ENCODE measurements at places on chromosomes 4 and X. TPM values are rescaled to one million over a fixed set of nuclear protein-coding genes. Genes with fewer than 3 reads are reported as not detected.

PNMA6F gene
- not detected for total RNA-seq

GAGE12H gene
- total RNA-seq: not detected

HTRA3 gene
- 3.4 TPM for total RNA-seq

BEX4 gene
- total RNA-seq: 63.0 TPM

RBM47 gene
- total RNA-seq: 0.48 TPM

FGF5 gene
- not detected for total RNA-seq

- DNase-seq: no peak
These were observed 120.3 kb upstream of the ATXN3L start for GRCh38 chrX:13440176-13440575.

GRCh38 chr4:14807856-14808255 lies 194.4 kb upstream of the CPEB2 start:
- DNase-seq: no peak

DNA sequence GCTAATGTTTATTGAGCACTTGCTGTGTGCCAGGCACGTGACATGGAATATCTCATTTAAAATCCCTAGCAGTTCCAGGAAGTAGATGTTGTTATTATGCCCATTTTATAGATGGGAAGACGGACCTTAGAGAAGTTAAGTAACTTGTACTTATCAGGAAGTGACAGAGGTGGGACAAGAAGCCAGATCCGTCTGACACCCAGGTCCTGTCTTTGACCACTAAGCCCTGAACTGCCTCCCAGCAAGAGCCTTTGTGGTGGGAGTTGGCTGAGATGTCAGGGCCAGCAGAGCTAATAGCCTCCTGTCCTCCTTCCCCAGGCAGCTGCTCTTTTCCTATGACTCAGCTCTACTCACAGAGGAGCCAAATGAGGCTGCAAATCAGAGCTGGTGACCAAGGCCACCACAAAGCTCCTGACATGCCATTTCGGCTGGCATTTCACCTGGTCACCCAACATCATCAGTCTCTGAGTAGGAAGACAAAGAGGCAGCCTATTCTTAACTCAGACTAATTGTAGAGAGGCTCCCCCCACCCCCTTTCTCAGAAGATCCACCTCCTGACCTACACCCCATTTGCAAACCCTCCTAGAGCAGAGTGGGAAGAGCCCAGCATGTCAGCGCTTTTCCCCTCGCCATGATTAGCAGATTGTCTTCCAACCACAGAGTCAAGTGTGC lies 175.1 kb upstream of the KIT start:
- no peak for DNase-seq

DNA sequence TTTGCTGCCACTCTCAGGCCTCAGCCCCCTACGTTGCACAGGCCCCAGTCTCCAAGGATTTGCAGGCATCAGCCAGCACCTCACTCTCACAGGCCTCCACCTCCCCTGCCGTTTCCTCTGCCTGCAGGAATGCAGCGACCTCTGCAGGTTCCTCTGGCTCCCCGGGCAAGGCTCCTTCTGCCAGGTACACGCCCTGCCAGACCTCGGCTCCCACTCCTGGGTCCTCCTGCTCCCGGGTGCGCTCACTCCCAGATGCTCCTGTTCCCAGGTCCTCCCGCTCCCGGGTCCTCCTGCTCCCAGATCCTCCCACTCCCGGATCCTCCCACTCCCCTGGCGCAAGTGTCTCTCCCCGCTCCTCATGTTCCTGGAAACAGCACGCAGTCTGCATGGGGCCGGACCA lies 144.4 kb upstream of the RADX start:
- DNase-seq: no peak

DNA sequence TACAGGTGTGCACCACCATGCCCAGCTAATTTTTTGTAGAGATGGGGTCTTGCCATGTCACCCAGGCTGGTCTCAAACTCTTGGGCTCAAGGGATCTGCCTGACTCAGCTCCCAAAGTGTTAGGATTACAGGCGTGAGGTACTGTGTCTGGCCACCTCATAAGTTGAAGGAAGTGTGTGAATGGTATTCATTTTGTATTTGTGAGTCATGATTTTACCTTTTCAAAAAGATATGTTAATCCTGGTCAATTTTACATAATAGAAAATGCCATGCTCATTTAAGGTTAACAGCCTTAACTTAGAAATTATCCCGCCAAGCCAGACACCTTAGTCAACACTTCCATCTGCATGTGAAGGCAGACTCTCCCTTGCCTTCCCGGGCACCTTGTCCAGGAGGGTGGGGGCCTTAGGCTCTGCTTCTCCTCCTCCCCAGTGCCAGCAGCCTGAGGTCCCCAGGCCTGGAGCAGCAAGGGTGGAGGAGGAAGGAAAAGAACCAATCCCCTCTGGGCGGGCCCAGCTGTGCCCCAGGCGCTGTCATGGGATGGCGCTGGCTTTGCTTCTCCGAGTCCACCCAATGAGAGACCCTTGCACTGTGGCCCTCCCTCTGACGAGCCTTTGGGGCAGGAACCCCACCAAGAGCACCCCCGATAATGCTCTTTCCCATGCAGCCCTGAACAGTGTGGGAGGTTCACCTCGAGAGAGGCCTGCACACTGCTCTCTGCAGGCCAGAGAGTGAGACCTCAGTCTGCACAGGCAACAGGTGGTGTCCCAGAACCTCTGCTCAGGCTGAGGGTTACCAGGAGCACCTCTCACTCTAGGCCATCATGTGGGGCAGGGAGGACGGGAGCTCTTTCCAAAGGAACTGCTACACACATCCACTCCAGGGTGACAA lies 37.3 kb downstream of the RNF212 start:
- DNase-seq: no peak

- no peak for DNase-seq
These were observed 26.7 kb upstream of the GTPBP6 start for GRCh38 chrX:345020-345925.

- no peak for DNase-seq
These were observed 63.2 kb downstream of the SLC9A6 start for GRCh38 chrX:136048446-136048845.

GRCh38 chr4:57719456-57719855 lies 609.3 kb upstream of the IGFBP7 start:
- no peak for DNase-seq

- DNase-seq: no peak
These were observed 15.9 kb upstream of the TMEM185A start for GRCh38 chrX:149647505-149647904.

DNA sequence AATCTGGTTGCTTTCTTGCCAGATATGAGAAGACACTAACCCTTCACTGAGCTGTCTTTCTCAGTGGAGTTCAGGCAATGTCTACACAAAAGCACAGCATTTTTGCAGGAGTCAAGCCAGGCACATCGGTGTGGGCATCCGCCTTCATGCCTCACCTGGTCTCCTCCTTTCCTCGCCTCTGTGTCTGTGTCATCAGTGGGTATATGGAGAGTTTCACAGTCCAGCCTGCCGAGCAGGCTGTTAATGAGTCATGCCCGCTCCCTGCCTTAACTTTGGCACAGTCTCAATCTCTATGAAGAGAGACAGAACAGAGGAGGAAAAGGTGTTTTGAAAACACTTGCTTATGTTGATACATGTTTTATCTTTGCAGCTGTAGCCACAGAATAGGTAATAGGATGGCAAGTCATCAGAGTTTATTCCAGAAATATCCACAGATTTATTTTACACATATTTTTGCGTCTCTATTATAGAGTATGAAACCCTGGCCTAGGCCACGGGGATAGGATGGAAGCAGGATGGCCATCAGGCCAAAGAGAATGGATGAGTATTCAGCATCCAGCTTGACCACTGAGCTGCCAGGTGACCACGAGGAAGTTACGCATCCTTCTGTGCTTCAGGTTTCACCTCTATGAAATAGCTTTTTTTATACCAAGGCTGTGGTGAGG lies 32.8 kb upstream of the MAML3 start:
- DNase-seq: no peak

DNA sequence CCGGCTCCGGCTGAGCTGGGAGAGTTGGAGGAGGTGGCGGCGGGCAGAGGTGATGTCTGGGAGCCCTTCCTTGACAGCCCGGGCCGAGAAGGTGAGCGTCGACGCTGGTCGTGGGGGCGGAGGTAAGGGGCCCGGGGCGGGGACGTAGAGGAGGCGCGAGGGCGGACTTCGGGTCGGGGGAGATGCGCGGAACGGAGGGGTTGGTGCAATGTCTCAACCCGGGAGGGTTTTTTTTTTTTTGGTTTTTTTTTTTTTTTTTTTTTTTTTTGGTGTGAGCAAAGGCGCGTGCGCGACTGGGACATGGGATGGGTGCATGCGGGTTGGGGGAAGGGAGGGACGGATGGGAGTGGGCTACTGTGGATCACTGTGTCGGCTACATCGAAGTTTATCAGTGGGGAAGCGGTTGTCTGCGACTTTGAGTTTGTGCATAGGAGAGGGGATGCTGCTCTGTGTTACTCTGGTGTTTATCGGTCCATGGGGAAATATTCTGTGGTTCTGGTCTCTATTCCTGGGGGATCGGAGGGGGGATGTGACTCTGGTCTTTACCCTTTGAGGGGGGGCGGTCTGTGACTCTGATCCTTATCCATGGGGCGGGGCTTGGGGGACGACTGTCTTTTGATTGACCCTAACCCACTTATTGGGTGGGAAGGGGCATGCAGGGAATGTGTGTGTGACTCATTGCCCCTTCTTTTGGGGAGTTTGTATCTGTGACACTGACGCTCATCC lies 537 bp downstream of the RBM10 start:
- no peak for DNase-seq

DNA sequence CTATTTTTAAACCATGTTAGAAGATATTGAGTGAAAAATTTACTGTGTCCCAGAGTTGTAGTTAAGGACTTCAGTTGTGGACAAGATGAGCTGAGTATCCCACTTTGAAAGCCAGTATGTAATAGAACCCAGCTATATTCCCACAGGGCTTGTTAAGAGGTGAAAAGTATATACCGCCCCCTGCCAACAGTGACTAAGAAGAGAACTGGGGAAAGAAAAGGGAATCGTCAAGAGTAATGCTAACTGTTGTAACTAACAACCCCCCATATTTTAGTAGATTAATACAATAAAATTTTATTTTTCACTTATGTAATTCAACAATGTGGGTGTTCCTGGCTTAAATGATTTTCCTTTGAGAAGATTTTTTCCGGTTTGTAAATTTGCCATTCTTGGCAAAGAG lies 250.4 kb upstream of the GIMD1 start:
- no peak for DNase-seq

GRCh38 chrX:80751456-80751855 lies 58.2 kb downstream of the BRWD3 start:
- DNase-seq: no peak

DNA sequence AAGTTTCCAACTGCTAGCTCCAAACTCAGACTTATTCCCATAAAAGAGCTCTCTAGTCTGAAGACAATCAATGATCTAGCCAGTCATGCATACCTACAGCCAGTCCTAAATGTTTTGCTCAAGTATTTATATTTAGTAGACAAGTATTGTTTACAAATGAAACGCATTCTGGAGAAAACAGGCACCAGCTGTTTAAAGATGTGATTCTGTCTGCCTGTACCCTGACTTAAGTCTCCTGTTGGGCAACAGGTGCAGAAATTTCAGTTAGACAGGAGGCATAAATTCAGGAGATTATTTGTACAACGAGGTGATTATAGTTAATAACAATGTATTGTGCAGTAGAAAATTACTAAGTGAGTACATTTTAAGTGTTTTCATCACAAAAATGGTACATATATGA lies 28.9 kb downstream of the LNX1 start:
- no peak for DNase-seq

GRCh38 chrX:46739736-46740135 lies 19.2 kb downstream of the SLC9A7 start:
- DNase-seq: no peak

DNA sequence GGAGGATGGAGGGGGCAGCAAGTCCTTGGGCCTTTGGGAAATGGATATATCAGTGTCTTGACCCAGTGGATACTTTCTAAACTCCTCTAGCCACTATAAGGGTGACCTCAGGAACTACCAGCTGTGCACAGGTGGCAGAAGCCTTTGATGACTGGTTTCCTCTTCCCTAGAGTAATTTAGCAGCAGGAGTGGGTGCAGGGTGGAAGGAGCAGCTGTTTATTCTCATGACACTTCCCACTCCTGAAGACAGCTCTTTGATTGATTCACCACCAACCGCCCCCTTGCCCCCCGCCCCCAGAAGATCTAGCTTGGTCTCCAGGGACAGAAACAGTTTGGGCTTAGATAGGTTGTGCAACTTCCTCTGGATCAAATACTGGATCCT lies 63.0 kb downstream of the GPC3 start:
- no peak for DNase-seq

DNA sequence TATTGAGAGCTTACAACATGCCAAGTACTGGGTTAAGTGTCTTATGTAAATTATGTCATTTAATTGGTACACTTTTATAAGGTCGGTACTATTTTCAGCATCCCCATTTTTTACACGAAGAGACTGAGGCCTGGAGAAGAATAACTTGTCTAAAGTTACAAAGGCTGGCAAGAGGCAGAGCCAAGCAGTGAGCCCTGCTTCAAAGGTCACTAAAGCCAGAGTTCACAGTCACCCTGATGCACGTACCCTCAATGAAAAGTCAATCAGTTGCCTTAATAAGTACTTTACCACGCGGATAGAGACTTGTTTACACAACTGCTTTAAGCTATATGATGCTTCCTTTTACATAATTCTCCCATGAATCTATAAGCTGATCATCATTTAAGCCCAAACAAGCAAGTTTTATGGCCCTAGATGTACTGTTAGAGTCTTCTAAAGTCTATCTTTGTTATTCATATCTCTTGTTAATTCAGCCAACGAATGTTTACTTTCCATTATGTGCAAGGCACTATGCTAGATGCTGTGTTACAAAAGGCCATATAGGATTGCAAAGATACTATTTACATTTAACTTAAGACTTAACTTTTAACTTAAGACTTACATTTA lies 57.4 kb downstream of the SEL1L3 start:
- no peak for DNase-seq

DNA sequence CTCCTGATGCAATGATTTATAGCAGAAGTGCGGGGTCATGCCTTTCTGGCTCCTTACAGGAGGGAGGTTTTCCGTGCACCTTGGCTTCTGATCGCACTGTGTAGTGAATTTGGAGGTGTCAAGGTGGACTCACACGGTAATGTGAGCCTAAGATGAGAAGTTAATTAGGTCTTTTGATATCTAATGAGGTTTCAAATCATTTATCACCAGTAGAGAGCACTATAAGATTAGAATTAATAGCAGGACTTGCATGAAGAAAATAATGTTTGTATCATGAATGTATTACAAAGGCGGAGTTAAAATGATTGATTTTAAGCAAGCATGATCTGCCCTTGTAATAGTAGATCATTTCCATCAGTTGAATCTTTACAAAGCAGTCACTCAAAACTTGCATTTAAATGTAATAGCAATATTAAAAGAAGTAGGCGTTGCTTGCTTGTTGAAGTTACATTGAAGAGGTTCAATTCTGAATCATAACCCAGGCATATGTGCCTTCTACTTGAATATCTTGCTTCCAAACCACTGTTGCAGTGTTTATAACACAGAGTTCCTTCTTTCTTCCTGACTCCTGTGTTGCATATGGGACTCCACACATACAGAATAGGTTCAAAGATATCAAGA lies 152.1 kb downstream of the FMR1NB start:
- no peak for DNase-seq

- no peak for DNase-seq
These were observed 148.6 kb upstream of the FMR1 start for GRCh38 chrX:147763131-147763530.
